Activated CD8-positive, alpha-beta memory T cell treated with anti-CD3 and anti-CD28 coated beads for 24 hours (primary cell): ENCODE measurements at places on chromosomes 4 and X.
A peak's percentile ranks its signal among the peaks of the same experiment; 100 is the strongest.

GRCh38 chrX:27679281-27679680 lies 89.1 kb downstream of the DCAF8L2 start:
- no peak for DNase-seq

DNA sequence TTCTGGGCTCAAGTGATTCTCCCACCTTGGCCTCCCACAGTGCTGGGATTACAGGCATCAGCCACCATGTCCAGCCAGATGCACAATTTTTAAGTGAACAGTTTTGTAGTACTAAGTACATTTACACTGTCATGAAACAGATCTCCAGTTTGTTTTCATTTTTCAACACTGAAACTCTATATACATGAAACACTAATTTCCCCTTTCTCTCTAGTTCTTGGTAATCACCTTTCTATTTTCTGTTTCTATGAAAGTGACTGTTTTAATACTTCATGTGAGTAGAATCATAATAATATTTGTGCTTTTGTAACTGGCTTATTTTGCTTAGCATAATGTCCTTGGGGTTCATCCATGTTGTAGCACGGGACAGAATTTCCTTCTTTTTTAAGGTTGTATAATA lies 237.4 kb downstream of the CAMK2D start:
- no peak for DNase-seq

- peak; percentile 66 for DNase-seq
Measured at GRCh38 chr4:108433832-108434231, 186.5 kb upstream of the RPL34 start.

DNA sequence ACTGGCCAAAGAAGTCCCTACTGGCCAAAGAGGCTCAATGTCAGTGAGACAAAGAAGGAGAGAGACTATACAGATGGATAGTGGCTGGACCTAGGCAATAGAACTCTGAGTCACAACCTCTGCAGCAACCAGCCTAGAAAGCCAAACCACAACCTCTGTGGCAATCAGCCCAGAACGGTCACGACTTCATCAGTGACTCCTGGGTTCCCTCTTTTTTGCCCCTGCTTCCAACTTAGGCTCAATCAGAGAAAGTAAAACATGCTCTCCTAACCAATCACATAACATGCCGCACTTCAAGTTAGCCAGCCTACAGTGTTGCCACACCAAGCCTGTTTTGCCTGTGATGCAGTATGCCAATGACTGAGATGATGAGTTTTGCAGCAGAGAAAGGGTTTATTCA lies 203.4 kb downstream of the ANAPC10 start:
- no peak for DNase-seq
